ENCODE measurements at places on chromosomes 1 and 21.
A peak's percentile ranks its signal among the peaks of the same experiment; 100 is the strongest.

DNA sequence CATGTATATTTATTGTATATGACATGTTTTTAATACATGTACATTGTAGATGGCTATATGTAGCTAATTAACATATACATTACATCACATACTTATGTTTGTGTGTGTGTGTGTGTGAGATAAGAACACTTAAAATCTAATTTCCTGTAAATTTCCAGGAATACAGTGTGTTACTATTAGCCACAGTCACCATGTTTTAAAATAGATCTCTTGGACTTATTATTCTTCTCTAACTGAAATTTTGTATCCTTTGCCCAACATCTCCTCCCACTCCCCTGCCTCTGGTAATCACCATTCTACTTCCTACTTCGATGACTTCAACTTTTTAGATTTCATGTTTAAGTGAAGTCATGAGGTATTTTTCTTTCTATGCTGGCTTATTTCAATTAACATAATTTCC lies 64.8 kb downstream of the FCRL5 start:
- DNase-seq, result no peak

DNA sequence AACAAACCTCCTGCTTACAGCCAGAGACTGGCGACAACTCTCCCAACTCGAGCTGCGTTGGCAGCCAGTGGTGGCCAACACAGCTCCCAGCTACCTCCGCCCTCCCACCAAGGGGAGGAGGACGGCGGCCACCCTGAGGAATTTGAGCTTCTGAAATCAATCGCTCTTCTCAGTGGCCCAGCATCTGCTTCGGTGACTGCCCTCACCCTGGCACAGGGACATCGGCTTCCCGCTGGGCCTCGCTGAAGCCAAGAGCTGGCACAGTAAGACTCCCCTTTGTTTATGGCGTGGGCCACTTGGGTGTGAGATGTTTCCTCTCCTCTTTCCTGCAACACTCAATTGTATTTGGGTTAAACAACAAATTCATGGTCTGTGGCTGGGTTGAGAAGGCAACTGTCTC lies 136.2 kb downstream of the ZBTB18 start:
- DNase-seq, result no peak

- DNase-seq, result no peak
Measured at GRCh38 chr1:38585460-38585859, 274.1 kb downstream of the RRAGC start.

- no peak for DNase-seq
Measured at GRCh38 chr1:167588361-167588760, 34.8 kb upstream of the CREG1 start.

- DNase-seq, result peak; percentile 71
Measured at GRCh38 chr1:59477286-59477685, 180.4 kb downstream of the FGGY start.

DNA sequence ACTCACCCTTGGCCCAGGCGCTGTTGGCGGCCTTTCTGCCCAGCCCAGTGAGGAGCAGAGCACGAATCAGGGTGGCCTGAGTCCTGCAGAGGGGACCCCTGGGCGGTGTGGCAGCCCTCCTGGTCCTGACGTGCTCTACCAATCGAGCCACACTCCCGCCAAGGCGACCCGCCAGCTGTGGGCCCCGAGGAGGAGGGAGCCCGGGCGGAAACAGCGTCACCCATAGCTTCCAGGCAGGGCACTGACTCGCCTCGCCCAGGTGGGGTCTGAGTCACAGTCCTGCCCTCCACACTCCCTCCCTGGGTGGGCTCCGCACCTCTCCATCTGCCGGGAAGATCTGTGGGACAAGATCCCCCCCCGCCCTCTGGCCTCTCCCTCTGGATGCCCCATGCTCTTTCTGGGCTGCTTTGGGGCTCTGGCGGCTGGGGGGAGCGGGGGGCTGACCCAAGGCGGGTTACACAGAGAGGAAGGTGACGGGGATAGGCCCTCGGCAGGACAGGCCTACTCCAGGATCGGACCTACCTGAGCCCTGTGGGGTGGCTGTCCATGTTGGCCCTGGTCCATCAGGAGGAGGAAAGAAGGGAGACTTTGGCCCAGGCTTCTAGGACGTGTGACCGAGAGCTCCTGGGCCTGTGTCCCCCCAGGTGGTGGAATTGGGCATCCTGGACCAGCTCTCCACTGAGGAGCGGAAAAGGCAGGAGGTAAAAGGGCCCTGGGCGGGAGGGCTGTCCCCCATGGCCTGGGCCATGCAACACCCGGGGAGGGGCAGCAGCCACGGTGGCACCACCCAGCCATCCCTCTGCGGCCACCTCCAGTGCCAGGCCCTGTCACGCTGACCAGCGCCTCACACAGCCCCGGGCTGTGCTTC lies 14.0 kb downstream of the ARHGEF16 start:
- no peak for DNase-seq

- DNase-seq, result no peak
Measured at GRCh38 chr1:150650193-150650592, 20.8 kb upstream of the ENSA start.

- DNase-seq, result no peak
Measured at GRCh38 chr1:234907940-234908405, 220.7 kb downstream of the TOMM20 start.

GRCh38 chr1:82143108-82143833 lies 342.5 kb downstream of the ADGRL2 start:
- no peak for DNase-seq

DNA sequence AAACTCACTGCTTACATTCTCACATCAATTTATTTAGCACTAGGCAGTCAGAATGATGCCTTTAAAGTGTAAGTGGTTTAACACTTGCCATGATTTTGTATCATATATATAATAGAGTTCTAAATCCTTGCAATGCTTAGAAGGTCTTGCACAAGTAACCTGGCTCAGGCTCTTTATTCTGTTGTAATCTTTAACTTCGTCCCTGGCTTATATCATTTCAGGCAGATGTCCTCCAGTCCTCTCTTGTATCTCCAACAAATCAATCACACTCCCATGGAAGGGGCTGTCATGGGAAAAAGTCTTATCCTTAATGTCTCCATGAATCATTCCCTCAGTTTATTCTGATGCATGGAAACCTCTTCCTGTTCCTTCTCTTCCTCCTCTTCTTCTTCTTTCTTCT lies 841.6 kb upstream of the B3GALT2 start:
- no peak for DNase-seq

DNA sequence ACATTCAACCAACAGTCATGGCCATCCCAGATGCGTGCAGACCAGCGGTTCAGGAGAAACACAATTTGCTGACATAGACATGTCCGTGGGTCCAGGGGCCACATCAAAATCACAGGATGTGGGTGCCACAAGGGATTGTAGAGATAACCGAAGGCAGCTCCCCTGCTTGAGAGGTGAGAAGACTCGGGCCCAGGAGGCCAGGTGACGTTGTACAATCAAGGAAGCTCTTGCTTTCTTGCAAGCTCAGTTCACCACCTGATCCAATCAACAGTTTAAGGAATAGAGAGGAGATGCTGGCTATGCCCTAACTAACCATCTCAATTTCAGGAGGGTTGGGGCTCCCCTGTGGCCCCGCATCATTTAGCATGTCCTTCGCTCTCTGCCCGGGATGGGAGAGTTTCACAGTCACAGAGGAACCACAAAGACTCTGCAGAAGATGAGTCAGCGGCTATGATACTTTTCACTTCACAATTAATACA lies 19.5 kb downstream of the UBASH3A start:
- peak; percentile 72 for DNase-seq

- no peak for DNase-seq
Measured at GRCh38 chr1:155128755-155129473, 1.2 kb downstream of the EFNA1 start.

DNA sequence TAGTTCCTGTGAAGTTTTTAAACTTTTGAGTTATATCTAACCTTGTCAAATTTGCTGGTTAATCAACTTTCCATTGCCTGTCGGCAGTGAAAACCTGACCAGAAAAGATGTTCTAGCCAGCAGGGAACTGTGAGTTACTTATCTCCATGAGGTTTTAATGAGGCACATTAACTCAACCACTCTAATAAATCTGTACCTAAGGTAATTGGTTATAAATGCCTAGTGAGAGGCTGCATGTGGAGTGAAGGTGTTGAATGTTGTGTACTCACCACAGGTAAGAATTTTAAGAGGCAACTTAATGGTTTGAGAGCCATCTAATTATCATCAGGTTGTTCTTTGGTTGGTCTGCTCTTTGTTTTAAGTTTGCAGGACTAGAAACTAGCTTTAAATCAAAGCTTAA lies 138.4 kb upstream of the LHX8 start:
- DNase-seq, result no peak

DNA sequence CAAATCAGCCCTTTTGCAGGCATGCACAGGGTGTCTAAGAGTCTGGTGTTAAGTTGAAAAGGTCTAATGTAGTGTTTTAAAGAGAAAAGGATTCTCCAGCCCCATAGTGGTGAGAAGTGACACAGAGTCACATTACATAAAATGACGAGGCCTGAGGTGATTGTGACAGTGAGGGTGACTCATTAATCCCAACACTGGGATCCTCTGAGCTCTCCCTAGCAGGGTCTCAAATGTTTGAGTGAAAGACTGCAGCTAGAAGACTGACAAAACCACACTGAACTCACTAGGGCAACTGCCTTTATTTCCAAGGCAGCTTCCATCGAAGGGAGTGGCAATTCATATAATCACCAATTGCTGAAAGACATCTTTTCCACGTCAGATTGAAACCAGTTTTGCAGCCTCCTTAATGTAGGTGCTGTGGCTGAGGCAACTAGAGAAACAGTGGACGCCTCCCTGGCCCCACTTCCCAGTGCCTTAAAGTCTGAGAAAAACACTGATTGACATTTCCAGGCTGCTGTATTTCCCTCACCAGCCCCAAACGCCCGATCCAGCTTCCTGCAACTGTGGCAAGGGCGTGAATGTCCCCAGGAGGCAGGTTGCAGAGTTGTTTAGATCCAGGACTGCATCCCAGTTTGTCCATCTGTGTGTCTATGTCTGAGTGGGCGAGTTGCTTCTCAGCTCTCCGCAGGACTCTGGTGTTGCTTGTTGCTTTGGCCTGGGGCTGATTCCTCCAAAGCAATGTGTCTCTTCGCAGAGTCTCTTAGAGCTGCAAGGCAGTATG lies 81.4 kb downstream of the RUNX1 start:
- DNase-seq, result peak; percentile 70

GRCh38 chr1:246533371-246533905 lies 26.4 kb upstream of the SMYD3 start:
- no peak for DNase-seq

GRCh38 chr1:235893840-235894239 lies 27.1 kb upstream of the LYST start:
- DNase-seq, result no peak

GRCh38 chr1:181010789-181011188 lies 11.9 kb downstream of the STX6 start:
- DNase-seq, result no peak

- no peak for DNase-seq
Measured at GRCh38 chr1:199948587-199949280, 78.8 kb upstream of the NR5A2 start.

DNA sequence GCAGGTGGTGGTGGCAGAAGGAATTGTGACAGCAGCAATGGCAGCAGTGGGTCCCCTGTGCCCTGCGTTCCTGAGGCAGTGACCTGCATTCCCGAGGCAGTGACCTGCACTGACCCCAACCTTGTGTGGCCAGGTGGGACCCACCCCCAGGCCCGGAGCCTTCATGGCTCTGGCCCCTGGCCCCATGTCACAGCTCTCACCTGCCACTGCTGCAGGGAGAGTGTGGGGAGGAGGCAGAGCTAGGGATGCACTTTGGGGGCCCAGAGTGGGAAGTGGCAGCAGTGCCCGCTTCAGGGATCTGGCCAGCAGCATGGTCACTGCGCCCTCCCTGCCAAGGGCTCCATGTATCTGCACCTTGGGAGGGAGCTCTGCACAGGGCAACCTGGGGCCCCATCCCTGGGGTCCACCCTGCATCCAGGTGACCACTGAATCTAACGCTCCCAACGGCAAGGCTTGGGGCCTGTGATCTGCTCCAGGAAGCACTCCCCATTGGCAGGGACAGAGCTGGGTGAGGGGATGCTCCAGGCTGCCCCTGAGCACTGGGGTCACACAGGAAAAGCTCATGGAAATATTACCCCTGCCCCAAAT lies 618.6 kb downstream of the RWDD3 start:
- DNase-seq, result no peak

DNA sequence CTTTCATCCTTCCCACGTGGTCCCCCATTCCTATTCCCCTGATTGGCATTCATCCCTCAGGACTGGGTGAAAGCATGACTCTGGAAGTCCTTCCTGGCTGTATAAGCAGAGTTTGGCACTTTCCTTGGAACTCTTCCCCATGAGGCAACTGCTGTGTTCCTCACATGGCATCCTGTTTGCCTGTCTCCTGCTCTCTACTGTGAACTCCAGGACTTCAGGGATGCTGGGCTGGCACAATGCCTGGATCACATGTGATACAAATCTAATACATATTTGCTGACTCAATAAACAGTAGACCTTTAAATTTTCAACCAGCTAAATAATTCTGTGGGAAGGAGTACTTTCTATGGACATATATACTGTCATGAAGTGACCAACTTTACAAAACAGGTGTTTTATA lies 46.8 kb upstream of the EDEM3 start:
- DNase-seq, result no peak

DNA sequence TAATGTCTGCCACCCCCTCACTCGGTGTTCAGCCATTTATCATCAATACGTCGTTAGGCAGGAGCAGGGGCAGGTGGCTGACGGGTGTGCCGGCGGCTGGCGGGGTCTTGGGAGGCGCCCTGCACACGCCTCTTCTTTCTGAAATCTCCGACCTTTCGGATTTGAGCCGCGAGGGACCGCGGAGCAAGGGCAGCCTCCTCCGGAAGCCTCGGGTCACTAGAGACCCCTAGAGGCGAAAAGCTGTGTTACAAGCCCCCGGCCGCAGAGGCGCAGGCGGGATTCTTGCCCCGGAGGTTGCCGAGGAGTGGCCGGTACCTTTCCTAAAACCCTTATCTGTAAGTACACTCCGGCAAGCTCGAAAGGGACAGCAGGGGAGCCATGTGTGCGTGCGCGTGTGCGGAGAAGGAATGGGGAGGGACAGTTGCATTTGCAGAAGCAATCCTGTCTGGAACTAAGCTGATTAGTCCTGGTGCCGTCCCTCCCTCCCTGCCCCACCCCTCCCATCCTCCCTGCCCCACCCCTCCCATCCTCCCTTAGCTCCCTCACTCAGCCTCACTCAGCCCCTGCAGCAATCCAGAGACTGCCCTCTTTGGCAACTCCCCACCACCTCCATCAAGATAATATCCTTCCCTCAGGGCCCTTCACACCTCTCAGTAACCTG lies 11.0 kb downstream of the BRINP2 start:
- DNase-seq, result peak; percentile 61

DNA sequence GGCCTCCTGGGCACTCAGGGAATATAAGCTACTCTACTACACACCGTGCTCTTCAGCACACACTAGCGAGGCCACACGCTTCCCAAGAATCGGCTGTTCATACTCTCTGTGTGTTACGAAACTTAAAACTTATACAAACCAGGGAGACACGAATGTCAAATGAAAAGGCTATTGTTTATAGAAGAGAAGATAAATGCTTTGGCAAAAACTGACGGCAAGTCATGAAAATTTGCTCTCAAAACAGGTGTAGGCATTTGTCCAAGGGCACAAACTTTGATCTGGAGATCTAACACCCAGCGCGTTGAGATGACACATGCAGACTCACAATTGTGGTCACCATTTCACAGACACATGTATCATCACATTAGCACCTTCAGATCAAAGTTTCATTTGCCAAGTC lies 46.1 kb downstream of the USP48 start:
- DNase-seq, result no peak

- no peak for DNase-seq
Measured at GRCh38 chr1:160107512-160107911, 8.0 kb upstream of the ATP1A2 start.

- no peak for DNase-seq
Measured at GRCh38 chr1:58883037-58883887, 99.4 kb upstream of the JUN start.
